Uterus (tissue), 4 donors: ENCODE measurements at places on chromosomes 7 and 10. TPM values are rescaled to one million over a fixed set of nuclear protein-coding genes. Genes with fewer than 3 reads are reported as not detected.

GRCh38 chr10:71998840-71999194 lies 34.6 kb downstream of the CHST3 start:
- peak; percentile 74 for DNase-seq

DNA sequence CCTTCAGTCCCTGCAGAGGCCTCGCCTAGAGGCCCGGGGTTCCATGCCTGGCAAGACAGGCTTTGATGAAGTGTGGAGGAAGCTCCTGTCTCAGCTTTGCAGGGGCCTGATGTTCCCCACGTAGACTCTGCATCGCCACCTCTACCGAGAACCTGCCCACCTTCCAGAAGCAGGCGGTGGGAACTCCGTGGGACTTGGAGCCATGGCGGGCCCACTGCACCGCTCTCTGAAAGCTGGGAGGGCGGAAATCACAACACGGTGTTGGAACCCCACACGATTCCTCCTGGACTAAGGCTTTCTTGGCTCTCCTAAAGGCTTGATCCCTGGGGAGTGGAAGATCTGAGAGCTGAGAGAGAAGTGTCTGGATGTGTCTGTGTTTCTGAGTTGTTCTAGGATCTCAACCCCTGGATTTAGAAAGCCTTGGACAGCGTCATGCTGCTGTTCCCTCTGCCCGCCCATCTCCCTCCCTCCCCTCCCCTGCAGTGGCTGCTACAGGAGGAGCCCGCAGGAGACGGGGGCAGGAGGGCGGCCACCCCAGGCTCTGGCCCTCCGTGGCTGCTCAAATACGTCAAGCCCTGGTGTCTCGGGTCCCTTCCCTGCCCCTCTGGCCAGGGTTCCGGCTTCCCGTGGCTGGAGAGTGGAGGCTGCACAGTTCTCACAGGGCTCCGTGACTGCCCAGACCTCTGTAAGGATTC lies 79.7 kb downstream of the VIPR2 start:
- DNase-seq, result no peak

DNA sequence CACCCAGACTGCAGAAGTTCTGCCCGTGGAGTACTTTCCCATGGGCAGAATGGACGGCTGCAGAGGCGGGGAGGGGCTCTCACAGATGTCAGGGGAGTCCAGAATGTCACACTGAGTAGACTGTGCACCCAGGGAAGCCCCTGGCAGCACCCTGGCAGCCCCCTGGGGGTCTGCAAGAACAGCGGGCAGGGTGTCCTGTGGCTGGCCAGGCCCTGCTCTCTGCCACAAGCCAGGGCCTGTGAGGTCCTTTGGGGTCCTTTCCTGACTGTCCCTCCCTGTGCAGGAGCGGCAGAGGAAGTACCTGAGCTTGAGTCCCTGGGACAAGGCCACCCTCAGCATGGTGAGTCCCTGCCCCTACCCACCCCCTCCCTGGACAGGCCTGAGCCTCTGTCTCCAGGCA lies 6.1 kb upstream of the SH2B2 start:
- DNase-seq, result no peak

GRCh38 chr7:98945852-98946251 lies 67.5 kb downstream of the TRRAP start:
- DNase-seq, result no peak

GRCh38 chr7:151837285-151838042 lies 39.5 kb downstream of the PRKAG2 start:
- no peak for DNase-seq

DNA sequence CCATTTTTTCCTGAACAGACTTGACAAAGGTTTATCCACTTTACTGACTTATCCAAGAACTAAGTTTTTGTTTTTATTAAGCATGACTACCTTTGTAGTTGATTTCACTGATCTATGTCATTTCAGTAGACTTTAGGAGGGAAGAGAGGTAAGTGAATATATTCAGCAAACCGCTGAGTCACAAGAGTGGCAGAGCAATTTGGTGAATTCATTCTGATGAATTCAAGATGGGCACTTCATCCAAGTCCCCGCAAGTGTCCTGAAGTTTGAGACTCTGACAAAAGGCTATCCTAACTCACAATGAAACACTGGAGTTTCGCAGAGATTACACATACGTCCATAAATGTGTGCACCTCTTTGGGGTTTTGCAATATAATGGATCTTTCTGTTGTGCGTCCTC lies 102.3 kb upstream of the RHEB start:
- no peak for DNase-seq

DNA sequence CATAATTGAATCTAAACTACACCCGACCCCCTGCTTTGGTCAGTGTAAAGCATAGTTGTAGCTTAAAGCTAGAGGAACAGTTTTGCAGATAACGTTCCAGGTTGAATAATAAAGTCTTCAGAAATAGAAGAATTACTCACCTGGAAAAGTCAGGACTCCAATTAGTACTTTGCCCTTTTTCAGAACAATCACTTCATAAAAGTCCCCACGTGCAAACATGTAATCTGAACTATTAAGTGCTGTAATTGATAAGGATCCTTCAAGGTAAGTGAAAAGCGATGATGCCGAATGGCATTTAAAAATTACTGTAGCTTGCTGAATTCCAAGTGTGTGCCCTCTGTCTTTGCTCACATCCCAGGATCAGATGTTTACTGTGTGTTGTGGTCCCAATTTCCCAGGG lies 53.6 kb upstream of the INSYN2A start:
- DNase-seq, result no peak

DNA sequence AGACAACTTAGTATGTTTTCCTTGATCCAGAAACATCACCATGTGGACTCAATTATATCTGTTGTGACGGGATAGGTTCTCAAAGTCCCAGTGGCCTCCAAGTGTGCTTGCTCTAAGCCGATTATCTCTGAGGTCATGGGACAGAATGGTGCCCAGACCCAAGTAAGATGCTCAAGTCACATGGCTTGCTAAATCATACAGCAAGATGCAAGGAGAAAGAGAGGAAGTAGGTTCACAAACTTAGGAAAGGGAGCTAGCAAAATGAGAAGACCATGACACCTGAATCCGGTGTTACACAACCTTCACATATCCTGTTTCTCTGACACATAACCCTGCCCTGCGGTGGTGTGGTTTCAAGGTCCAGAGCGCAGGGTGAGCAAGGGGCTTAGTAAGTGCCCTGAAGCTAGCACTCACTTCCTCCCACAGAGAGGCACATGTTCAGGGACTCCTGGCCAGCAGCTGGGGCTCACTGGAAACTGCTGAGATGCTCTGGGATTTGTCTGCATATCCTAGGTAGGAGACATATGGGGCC lies 590.9 kb upstream of the ANKRD30A start:
- no peak for DNase-seq

- no peak for DNase-seq
Measured at GRCh38 chr10:67861750-67862432, 22.6 kb upstream of the SIRT1 start.

- DNase-seq, result no peak
Measured at GRCh38 chr10:31706464-31707092, 222.1 kb downstream of the ARHGAP12 start.

The SSMEM1 gene
- not detected for total RNA-seq

The HOXA13 gene
- total RNA-seq, result 0.40 TPM

The ZNF518A gene
- total RNA-seq, result 27.3 TPM

The ITPRID1 gene
- not detected for total RNA-seq

The NUTM2E gene
- total RNA-seq, result not detected

The TPK1 gene
- total RNA-seq, result 178 TPM

The CLDN3 gene
- total RNA-seq, result not detected

The HOXA11 gene
- total RNA-seq, result 32.4 TPM
